Stimulated activated CD8-positive, alpha-beta memory T cell treated with anti-CD3 and anti-CD28 coated beads, Interleukin-15, amount 100 ng/mL, for 24 hours (primary cell): ENCODE measurements at places on chromosomes 3 and 15.

DNA sequence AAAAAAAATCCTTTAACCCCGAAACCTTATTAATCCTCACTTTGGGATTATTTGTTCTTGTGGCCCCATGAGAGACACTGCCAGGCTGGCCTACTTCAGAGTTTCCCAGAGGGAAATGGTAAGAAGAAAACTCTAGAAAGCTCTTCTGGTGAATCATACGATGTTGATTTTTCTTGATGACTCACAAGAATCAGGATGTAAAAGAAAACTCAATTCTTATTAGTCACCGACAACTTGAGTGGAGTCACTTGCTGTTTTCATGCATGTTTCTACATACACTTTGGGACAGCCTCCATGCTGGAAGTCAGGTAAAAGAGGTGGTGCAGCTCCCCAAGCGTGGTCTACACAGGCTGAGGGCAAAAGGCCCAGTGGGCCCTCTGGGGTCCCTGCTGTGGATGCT is 42.8 kb downstream of the MYO5C start:
- no peak for DNase-seq

DNA sequence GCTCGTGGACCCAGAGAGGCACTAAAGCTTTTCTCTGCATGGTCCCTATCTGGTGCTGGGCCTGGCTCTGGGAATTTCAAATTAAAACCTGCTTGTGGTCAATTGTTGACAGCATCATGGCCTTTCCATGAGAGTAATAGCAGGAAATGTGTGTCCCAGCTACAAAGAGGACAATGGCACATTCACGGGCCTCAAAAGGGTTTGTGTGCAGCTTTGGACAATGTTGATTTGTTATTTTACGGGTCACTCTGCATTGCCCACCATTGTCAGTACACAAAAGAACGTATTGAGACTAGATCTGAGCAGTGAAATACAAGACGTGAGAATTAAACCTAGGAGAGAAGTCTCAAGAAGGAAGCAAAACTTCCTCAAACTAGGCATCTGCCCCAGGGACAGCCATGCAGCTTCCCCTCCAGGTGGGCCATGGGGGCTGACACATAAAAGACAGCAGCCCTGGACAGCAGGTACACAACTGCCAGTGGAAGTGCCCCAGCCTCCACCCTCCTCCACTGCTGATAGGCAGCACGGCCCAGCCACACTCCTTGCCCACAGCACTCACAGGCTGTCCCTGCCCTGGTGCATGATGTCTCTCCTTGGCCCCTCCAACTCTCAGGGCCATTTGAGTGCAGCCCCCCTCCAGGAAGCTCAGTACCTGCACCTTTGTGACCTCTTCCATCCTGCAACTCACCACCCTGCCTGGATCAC is 15.9 kb upstream of the LTF start:
- DNase-seq = no peak

DNA sequence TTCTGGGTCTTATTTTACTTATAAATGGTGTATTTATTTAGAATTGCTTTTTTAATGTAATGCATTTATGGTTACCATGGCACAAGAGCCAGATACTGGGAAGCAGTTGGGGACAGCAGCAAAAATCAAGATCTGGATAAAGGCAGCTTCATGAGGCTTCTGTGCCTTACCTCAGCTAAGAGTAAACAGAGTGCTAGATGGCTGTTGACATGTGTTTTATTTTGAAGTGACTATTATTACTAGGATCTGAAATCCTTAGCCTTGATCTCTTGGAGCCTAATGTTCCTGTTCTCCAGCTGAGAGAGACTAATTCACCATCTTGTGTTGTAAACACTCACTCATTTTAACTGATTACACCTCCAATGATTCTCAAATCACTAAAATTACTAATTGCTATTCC is 317.8 kb downstream of the LPP start:
- DNase-seq = no peak

- DNase-seq = no peak
These were observed 303.5 kb upstream of the LRRFIP2 start for GRCh38 chr3:37477711-37478487.

DNA sequence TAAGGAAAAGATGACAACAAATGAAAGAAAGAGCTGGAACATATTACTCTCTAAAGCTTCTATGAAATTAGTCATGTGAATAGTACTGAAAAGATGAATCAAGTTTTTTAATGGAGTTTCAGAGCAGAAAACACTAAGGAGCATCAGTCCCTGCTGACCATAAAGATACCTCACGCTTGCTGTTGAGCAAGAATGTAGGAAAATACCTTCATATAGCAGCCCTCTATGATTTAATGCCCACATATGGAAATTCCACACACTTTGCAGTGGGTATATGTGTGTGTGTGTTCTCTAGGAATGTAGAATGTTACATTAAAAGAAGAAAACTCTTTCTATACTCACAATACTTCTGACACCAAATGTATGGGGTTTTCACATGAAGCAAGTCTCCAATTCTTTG is 355.0 kb downstream of the ERC2 start:
- no peak for DNase-seq

GRCh38 chr3:150763841-150764483 is 993 bp upstream of the SIAH2 start:
- DNase-seq = no peak

DNA sequence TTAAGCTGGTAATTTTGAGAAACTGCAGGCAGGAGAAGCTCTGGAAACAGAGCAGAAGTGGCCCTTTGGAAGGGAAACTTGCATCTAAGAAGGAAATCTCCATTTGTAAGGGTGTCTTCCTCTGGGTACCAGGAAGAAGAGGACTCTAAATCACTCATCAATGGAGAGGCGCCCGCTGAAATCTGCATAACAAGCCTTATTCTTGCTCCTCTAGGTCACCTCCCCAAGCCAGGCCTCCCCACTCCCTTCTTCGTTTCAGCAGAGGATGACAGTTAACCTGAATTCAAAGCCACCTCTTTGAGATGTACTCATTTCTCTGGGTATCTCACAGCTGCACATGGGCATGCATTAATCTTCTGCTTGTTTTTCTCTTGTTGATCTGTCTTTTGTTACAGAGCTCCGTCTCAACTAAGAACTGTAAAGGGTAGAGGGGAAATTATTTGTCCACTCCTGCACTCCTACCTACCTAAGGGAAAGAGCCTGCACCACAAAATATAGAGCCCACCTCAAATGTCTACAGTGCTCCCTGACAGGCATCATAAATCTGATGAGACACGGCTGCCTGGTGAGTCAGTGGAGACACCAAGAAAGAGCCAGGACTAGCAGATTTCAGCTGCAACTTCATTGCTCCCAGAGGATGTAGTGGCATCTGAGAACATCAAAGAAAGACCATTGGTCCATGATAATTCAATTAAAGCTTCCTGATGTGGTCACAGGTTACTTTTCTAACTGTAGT is 51.5 kb downstream of the GABRB3 start:
- no peak for DNase-seq

DNA sequence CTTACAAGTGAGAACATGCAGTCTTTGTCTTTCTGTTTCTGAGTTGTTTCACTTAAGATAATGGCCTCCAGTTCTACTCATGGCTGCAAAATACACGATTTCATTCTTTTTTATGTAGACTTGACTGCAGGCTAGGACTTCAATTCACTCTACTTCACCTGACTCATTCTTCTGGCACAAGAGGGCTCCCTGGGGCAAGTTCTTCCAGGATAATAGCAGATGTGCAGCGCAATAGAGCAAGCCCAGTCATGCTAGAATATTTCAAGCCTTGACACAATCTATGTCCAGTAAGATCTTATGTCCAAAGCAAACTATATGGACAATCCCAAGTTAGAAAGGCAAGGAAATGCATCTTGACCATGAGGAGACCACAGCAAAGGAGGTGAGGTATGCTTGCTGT is 211.7 kb upstream of the GADL1 start:
- DNase-seq = no peak

DNA sequence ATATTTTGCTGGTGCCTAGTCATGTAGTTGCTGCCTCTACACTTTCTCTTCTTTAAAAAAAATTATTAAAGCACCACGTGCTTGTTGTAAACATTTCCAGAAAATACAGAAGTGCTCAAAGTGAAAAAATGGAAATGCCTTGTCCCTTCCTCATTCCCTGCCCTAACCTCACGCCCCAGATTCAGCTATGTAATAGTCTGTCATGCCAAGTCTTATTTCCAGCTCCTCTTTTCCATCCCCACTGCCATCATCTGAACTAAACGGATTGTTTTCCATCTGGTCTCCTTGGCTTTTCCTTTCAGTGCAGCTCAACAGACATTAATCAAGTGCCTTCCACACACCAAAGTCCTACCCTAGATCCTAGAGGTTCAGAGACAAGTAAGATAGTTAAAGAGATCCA is 15.5 kb downstream of the ZNF774 start:
- no peak for DNase-seq

DNA sequence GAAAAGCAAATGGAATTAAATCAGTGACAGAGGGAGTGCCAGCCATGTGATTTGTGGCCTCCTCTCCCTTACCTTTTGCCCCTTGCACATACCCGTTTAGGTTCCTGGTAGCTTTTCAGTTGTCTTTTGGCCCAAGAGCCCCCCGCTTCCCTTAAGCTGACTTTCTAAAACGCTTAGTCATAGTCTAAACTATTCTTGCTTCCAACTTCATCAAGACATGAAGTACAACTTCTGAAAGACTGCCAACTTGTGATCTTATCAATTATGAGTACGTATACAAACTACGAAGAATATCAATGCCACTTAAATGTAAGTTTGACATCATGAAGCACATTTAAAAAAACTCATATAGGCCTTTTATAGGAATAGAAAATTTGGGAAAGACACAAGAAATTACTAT is 61.9 kb downstream of the EIF3J start:
- DNase-seq = no peak

DNA sequence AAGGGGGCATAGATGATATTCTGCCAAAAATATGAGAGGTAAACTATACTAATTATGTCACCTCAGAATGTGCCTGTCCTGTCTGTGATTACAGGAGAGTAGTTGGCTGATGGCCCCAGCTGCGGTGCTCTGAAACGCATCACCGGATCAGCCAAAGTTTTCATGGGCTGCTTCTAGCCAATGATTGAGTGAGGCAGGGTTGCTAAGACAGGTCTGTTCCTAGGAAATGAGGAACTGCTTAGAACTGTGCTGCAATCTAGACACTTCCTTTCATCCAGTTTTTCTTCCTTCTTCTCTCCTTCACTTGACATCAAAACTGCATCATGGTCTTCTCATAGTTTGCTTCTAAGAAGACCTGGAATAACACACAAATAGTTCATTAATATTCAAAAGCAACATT is 124.0 kb downstream of the KCNH8 start:
- DNase-seq = no peak

- no peak for DNase-seq
These were observed 44.0 kb upstream of the ETV5 start for GRCh38 chr3:186152889-186153292.

DNA sequence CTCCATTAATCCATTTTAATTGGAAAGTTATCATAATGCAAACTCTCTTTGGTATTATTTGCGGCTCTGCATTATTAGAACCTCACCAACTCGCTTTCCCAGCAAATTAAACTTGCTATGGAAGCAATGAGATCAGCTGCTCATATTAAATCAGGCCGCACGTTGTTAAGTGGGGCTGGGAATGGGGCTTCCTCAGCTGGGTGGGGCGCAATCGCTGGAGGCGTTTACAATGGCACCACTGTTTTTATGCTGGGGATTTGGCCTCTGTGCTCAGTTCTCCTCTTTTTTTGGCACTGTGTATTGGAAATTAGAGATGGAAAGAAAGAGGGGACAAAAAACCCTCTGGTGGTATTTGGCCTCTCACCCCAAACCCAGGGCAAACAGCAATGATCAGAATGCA is 72.2 kb downstream of the RPLP1 start:
- DNase-seq = no peak

DNA sequence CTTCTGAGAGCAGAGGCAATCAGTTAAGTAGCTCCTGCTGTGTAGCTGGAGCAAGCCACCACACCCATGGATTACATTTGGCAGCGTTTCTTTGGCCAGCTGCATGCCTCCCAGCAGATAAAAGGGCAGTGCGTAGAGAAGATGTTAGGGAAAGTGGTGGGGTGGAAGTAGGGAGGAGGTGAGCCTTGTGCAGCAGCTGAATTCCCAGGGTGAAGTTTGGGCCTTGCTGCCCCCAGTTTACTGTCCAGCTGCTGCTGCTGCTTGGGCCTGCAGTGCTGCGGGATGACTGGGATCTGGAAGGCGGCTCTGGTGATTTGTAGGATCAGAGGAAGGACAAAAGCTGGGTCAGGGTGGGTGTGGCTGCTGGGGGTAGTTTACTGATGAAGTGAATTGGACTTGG is 318.7 kb upstream of the C2CD4B start:
- DNase-seq = no peak

DNA sequence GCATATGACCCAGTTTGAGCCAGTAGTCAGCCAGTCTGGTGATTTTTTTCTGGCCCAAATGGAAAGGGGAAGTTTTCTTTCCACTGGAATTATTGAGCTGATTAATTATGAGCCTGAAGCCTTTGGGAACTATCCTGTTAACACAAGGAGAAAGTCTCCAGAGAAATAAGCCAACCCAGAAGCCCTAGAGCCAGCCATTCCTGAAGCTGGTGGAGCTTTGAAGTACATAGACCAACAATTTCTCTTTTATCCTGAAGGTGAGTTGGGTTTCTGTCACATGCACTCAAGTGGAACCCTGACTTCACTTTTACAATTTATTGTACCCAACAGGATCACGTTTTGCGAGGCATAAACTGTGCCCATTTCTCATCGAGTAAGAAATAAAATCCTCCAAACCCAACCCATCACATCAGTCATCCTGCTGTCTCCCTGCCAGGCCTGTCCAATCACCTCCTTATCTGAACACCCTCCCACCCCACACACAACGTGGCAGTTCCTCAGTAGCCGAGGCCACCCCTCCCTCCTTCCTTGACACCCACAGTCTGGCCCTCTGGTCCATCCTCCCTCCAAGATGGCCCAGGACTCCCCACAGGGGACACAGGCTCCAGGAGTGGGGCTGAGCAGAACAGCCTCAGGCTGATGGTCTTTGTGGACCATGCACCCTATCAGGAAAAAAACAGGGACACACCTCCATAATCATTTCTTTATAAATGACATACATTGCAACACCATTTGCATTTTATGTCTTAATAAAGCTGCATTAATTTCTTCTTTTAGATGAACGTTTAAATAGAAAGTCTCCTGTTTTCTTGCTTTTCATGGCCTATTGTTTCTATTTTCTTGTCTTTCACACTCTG is 55.7 kb upstream of the GATA2 start:
- no peak for DNase-seq

DNA sequence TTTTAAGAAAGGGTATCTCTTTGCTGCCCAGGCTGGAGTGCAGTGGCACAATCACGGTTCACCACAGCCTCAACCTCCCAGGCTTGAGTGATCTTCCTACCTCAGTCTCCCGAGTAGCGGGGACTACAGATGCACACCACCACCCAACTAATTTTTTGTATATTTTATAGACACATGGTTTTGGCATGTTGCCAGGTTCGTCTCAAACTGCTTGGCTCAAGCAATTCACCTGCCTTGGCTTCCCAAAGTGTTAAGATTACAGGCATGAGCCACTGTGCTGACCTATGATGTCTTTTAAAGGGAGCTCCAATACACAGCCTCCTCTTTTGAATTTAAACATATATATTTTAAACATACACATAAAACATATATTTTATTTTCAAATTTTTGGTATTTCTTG is 60.9 kb downstream of the SLC9C1 start:
- no peak for DNase-seq

GRCh38 chr3:16456784-16457415 is 56.6 kb downstream of the RFTN1 start:
- DNase-seq = no peak

- DNase-seq = no peak
These were observed 13.2 kb upstream of the ZBTB20 start for GRCh38 chr3:115160295-115160694.

GRCh38 chr3:10744098-10744465 is 71.9 kb upstream of the SLC6A11 start:
- no peak for DNase-seq
